ENCODE measurements at places on chromosomes 12 and 14.

DNA sequence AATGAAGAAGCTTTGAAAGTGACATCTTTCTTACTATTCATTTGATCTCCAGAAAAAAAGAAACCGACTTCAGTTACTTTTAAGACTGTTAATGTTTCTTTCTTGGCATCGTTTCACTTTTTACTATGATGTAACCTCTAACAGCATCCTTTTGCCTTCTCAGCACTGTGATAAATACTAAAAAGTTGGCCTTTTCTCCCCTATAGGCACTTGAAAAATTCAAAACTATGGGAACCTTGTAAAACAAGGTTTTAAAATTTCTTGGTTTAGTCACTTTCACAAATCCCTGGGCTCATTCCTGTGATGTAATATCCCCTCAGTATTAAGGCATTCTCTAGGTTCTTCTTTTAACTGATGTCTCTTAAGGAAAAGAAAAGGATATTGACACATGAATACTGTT, 281.8 kb downstream of the EGLN3 start:
- DNase-seq: no peak

DNA sequence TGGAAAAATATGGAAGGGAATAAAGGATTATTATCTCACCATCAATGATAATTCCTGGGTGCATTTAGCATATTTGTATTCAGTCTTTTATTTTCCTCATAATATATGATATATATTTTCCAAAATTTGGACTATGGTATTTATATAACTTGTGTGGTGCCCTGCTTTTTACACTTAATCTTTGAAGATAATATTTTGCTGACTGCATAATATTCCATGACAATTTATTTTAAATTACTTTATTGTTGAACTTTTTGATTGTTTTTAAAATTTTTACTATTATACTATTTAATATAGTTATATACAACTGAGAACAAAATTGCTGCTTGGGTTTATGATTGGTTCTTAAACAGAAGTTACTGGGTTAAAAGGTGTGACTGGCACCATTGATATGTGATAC, 212.3 kb downstream of the TTC6 start:
- DNase-seq: no peak

- DNase-seq: peak; percentile 78
Observed at GRCh38 chr12:26651566-26652188, 181.3 kb downstream of the ITPR2 start.

- no peak for DNase-seq
Observed at GRCh38 chr12:67780580-67781084, 132.1 kb downstream of the DYRK2 start.

GRCh38 chr14:73943083-73943482, 6.8 kb downstream of the FAM161B start:
- DNase-seq: no peak

DNA sequence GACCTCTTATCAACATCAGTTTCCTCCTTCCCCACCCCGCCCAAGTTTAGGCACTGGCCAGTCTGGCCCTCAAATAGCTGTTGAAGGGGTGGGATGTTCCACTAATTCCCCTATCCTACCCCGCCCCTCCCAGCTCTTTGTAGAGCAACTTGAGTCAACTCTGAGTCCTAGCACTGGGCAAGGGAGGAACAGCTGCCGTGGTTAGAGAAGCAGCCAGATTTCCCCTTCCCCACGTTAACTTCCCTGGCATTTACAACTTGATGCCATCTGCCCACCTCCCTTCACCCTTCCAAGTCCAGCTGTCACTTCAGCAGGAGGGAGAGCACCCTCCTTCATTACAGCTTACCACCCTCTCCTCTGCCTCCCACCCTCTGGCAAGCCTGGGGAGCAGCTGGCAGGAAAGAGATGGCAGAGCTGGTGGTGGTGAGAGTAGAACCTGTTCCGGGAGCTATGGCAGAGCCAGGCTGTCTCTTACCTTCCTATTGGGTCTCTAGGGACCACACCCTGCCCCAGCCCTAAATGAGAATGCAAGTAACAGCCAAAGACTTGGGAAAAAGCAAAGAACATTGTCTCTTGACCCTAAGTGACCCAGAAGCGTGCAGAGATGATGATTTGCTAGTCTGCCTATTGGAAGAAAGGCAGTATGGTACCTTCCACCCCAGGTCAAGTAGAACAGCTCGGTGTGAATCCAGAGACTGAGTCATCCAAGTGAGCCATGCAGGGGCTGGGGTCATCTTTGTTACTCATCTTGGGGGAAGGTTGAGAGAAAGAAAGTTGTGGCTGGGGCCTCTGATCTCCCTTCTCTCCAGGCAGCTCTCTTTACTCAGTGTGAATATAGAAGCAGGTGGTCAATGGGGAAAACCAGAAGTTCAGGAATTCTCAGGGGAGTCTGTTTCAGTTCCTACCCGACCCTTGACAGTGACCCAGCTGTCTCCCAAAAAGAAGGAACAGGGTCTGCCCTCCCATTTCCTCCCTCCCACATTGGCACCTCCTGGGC, 1.5 kb downstream of the BLOC1S1 start:
- no peak for DNase-seq

- DNase-seq: no peak
Observed at GRCh38 chr12:116141833-116142162, 135.7 kb downstream of the MED13L start.

DNA sequence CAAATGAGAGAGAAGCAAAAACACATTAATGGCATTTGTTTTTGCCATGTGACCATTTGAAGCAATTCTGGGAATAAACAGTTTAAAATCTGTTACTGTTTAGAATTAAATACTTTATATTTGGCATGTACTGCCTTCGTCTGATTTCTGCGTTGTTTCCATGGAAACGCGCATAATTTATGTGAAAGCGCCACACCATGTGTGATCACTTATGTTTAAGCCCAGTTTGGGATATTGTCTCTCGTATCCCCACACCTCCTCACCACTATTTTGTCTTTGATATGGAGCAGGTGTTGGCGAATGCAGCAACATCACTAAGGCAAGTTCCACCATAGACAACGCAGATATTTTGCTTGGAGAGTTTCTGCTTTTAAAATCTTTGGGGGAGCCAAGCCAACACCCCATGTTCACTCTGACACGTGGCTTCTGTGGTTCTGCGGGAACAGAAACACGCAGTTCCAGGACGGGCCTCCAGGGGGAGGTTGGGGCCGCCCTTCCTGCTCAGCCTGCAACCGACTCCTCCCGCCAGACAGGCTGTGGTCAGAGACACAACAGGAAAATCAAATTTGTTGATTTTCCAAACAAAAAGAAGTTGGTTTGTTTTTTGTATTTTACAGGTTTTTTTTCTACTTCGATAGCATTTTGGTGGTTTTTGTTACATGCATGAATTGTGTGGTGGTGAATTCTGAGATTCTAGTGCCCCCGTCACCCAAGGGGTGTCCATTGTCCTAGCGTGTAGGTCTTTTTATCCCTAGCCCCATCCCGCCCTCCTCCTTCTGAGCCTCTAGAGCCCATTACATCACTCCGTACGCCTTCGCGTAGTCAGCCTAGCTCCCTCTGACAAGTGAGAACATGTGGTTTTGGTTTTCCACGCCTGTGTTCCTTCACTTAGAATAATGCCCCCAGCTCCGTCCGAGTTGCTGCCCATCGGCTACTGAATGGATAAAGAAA, 101.9 kb upstream of the SFSWAP start:
- peak; percentile 83 for DNase-seq

GRCh38 chr14:103879570-103880347, 32.4 kb upstream of the PPP1R13B start:
- DNase-seq: peak; percentile 92

GRCh38 chr14:74586681-74587362, 25.2 kb downstream of the LTBP2 start:
- DNase-seq: no peak

GRCh38 chr14:80930095-80930494, 11.4 kb downstream of the CEP128 start:
- DNase-seq: no peak

GRCh38 chr14:103366741-103367140, 18.5 kb upstream of the MARK3 start:
- no peak for DNase-seq

GRCh38 chr14:52219488-52220084, 47.9 kb upstream of the PTGDR start:
- no peak for DNase-seq

GRCh38 chr12:107761502-107761904, 566 bp upstream of the PRDM4 start:
- DNase-seq: peak; percentile 8

GRCh38 chr14:74064883-74065282, 19.4 kb downstream of the ALDH6A1 start:
- no peak for DNase-seq

DNA sequence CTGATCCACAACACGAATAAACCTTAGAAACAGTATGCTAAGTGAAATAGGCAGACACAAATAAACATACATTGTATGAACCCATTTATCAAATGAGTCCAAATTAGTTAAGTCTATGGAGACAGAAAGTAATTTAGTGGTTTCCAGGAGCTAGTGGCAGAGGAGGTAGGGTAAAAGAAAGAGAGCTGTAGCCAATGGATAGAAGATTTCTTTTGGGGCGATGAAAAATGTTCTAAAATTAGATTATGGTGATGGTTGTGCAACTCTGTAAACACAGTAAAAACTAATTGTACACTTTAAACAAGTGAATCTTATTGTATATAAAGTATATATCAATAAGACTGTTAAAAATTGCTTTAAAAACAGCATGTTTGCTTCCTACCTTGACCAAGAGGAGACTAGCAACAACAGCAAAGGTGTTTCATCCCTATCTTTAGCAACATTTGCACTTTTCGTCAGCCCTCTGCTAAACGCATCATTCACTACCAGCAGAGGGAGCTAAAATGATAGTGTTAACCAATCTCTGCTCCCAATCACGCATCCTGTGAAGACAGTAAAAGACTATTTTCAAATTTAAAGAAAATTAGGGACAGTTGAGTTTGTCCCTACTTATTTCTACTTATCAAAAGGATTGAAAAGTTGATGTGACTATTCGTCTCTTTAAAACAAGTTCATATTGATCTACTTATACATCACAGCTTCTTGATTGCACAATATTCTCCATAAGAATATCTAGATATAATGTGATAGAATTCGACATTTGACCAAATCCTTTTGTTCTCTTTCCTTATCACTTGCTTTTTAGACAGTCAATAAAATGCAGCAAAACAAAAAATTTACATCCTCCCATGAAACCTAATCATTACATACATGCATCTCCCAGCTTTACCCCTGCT, 24.0 kb upstream of the LGR5 start:
- DNase-seq: peak; percentile 63

- DNase-seq: peak; percentile 51
Observed at GRCh38 chr12:2417481-2418160, 364.8 kb downstream of the CACNA1C start.

- DNase-seq: peak; percentile 35
Observed at GRCh38 chr12:104643819-104644669, 187.3 kb downstream of the CHST11 start.
